ENCODE measurements at places on chromosomes 11 and 22.

- DNase-seq: no peak
Observed at GRCh38 chr11:95563859-95564258, 225.7 kb downstream of the FAM76B start.

- no peak for DNase-seq
Observed at GRCh38 chr11:47705721-47706120, 9.4 kb downstream of the AGBL2 start.

DNA sequence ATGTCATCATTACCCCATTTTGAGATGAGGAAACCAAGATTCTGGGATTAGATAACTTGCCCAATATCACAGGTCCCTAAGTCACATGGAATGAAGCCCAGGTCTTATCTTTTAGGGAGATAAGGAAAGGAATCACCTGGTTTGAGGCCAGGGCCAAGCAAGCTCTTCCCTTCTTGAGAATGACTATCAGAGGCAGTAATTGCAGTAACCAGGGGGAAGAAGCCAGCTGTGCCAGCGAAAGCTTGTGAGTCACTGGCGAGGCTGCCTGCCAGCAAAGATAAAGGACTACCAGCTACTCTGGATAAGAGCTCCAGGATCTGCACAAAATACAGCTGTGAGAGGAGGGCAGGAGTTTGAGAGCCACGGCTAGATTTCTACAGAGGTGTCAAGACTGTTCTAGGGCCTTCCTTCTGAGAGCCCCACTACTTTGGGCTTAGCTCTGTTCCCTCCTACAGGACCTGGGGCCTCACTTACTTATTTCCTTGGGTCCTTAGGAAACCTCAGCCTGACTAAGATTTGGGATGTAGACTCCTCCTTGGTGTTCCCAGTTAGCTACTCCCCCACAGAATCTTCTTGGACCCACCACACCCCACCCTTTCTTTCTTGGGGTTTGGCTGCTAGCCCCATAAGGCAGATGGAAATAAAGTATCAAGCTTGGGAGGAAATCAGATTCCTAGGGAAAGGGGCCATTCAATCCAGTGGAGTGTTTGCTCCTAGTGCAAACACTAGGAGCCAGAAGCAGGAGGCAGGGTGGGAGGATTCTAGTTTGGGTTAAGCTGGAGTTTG lies 9.7 kb upstream of the CCKBR start:
- DNase-seq: peak; percentile 47

DNA sequence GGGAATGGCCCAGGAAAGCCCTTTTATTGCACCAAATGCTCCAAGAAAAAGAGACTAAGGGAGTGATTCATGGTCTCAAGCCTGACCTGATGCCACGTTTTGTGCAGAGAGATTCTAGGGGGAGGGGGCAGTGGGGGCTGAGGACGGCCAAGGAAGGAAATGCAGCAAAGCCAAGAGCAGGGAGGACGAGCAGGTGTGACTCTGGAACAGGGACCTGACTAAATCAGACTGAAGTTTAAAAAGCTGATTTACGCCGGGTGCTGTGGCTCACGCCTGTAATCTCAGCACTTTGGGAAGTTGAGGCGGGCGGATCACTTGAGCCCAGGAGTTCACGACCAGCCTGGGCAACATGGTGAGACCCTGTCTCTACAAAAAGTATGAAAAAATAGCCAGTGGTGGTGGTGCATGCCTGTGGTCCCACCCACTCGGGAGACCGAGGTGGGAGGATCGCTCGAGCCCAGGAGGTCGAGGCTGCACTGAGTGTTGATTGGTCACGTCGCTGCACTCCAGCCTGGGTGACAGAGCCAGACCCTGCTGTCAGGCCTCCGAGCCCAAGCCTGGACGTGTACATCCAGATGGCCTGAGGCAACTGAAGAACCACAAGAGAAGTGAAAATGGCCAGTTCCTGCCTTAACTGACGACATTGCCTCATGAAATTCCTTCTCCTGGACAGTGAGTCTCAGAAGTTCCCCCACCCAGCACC lies 10.8 kb upstream of the IFITM3 start:
- no peak for DNase-seq

DNA sequence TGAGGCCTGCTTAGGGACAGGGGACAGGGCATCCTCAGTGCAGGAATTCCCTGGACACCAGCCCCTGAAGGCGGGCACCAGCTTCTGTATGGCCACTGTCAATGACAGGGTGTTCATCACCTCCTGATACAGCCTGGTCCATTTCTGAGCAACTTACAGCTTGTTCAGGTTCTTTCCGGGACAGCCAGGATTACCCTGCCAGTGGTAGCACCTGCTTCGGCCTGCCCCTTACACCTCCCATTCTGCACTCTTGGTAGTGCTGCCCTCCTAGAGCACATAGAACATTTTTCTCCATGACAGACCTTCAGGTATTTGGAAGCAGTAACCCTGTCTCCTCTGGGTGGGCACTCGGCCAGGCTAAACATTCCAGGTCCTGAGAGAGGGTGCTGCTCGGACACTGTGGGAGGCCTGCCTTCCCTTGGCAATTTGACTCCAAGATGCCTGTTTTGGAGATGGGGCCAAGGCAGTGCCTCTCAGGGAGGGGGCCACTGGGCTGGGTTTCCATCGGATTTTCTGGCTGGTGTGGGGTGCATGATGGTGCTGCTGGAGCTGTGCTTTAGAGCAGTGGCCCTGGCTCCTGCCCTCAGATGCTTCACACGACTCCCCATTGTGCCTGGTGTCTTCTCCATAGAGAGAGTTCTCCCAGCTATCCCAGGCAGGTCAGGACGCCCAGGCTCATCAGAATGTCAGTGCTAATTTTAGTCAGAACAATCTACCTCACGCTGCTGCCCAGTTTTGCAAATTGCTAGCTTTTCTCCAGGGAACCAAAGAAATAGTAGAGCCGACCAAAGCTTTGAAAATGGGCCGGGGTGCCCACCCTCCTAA lies 1.2 kb downstream of the GAL3ST3 start:
- DNase-seq: no peak

GRCh38 chr11:97502201-97502600 lies 1112.4 kb downstream of the JRKL start:
- no peak for DNase-seq

- DNase-seq: no peak
Observed at GRCh38 chr11:112113539-112114457, 27.1 kb downstream of the SDHD start.

DNA sequence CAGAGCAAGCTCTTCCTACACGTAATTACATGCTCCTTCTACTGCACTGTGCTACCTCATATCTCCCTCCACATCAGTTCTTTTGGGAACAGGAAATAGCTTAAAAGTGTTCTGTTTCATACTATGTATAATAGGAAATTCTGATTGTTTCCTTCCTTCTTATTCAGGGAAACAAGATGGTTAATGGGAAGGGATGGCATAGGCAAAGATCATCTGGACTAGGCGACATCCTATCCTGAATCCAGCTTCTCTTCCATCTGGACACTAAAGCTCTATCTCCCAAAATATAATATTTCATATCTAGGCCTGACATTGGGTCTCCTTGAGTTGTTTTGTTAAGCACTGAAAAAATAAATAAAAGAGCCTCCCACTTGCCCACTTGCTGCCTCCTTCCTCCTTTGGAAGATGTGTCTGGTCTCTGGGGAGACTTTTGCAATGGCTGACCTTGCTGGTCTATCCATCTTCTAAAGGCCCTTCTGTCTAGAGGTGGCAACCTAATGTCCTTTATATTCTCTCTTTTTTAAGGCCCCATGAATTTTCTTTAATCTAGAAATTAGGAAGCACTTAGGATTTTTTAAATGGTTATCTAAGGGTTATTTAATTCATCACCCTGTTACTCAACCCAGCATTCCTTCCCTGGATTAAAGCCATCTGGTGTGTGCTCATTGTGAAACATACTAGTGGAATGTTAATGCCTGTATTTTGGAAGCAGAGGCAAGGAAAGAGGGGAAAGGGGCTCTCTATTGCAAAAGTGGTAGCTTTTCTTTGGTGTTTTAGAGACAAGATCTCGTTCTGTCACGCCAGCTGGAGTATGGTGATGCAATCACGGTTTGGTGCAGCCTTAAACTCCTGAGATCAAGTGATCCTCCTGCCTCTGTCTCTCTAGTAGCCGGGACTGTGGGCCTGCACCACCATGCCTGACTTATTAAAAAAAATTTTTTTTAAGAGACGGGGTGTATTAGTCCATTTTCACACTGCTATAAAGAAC lies 20.6 kb downstream of the CLMP start:
- no peak for DNase-seq

GRCh38 chr11:68153742-68154141 lies 32.6 kb upstream of the CHKA start:
- no peak for DNase-seq

DNA sequence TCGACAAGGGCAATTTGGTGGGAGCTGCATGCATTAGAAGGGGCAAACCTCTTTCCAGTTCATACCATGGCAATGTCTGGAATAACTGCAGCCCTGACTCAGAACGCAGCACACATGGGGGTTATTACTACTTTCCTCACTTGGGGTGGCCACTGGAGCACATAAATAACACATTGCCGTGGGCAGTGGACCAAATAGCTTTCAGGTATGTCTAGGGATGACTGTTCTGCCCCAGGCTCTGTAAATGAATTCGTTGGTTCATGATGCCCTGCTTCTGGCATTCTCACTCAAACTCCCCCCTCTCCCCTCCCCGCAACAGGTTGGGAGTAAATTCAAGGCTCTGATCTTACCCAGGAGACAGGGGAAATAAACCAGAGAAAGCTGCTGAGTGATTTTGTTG lies 238.0 kb upstream of the PLET1 start:
- DNase-seq: no peak

DNA sequence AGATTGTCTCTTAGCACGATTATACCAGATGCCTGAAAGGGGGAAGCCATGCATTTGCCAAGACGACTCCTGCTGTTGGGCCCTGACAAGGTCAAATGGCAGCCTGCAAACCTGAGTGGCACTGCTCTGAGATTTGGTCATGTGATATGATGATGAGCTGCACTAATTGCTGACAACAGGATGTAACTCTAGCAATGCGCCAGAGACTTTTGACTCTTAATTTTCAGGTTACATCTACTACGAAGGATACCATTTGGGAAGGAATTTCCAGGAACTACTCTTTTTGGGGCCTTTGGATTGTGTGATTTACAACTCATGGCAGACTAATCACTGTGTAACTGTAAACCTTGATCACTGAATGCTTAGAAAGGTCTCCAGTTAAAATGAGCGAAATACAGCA lies 13.1 kb downstream of the TREH start:
- no peak for DNase-seq

DNA sequence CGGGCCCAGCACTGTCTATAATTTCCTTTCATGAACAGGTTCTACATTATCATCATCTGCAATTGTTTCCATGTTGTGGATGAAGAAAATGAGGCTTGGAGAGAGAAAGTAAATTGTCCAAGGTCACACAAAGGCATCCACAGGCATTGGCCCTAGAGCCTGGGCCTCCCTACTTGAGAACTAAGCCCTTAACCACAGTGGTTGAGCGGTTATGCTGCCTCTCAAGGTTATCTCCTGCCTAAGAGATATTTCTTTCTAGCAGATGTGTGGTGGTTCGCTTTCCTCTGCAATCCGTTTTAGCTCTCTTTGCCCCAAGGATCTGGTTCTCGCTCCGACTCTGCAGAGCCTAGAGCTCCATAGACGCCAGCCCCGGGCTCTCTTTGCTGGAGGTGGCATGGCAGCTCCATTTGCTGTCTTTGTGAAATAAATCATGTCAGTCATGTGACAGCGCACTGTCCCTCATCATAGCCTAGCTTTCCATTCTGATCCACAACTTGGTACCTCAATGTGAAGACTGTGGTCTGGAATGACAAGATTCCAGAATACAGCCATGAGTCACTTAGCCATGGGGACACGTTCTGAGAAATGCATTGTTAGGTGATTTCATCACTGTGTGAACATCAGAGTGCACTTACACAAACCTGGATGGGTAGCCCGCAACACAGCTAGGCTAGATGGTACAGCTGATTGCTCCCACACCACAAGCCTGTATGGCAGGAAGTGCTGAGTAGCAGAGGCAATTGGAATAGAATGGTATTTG lies 27.2 kb downstream of the RPS6KA4 start:
- no peak for DNase-seq

Data from hypothalamus (tissue), 51 donors.